ENCODE measurements at places on chromosomes 2 and 18.
A peak's percentile ranks its signal among the peaks of the same experiment; 100 is the strongest.

GRCh38 chr2:25939257-25939668 is 43.0 kb downstream of the KIF3C start:
- no peak for DNase-seq

- DNase-seq, result no peak
Measured at GRCh38 chr2:132788310-132788838, 118.4 kb upstream of the LYPD1 start.

- DNase-seq, result no peak
Measured at GRCh38 chr2:60556576-60557485, 3.4 kb upstream of the BCL11A start.

- DNase-seq, result peak; percentile 98
Measured at GRCh38 chr2:127064642-127065250, 42.2 kb downstream of the BIN1 start.

- DNase-seq, result peak; percentile 39
Measured at GRCh38 chr2:119753041-119753929, 6.4 kb upstream of the PTPN4 start.

DNA sequence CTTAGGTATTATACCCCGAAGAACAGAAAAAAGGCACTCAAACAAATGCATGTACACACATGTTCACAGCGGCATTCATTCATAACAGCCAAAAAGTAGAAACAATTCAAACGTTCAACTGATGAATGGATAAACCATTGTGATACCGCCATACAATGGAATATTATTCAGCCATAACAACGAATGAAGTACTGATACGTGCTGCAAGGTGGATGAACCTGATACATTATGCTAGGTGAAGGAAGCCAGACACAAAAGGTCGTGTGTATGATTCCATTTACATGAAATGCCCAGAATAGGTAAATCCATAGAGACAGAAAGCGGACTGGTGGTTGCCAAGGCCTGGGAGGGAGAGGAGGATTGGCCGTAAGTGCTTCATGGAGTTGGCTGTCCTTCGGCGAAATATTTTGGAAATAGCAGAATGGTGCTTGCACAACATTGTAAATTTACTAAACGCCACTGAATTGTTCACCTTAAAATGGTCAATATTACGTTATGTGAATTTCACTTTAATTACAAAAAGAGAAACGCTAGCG is 750 bp upstream of the RMP24 start:
- no peak for DNase-seq

- DNase-seq, result no peak
Measured at GRCh38 chr2:143948710-143949109, 571.2 kb downstream of the ZEB2 start.

- no peak for DNase-seq
Measured at GRCh38 chr2:10778724-10779115, 33.9 kb downstream of the PDIA6 start.

- no peak for DNase-seq
Measured at GRCh38 chr2:39232141-39232540, 11.6 kb downstream of the CDKL4 start.

DNA sequence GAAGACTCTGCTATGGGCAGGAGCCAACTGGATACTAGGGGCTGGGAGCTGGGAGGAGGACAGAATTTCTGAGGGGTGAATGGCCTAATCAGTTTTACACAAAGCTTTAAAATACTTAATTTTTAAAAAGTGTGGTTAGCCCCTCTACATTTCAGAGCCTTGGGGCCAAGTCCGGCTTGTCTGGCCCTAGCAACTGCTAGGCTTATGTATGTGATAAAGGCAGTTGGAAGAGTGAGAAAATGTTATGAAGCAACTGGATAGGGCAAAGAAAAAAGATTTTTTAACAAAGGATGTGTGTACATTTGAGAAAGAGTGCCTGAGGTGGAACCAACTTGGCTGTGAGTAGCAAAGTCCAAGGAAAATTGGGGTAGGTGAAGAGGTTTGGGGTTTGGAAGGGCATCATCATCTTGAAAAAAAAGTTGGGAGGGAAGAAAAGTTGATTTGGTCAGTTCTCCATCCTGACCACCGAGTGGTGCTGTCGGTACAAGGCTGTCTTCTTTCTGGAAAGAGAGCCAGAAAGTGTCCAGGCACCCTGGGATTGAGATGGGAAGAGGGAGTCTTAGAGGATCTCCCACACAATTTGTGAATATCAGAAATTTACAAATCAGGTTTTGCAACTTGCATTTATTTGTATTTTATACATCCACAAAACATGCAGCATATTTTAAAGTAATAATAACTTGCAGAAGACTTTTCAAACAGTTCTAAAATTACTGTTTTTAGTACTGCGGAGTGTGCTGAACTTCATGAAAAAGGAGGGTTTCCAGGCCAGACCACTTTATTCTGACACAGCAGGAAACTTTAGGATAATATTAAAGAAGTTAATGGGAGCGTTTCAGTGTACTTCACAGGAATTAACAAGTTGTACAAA is 10.5 kb upstream of the CDK15 start:
- DNase-seq, result peak; percentile 67

DNA sequence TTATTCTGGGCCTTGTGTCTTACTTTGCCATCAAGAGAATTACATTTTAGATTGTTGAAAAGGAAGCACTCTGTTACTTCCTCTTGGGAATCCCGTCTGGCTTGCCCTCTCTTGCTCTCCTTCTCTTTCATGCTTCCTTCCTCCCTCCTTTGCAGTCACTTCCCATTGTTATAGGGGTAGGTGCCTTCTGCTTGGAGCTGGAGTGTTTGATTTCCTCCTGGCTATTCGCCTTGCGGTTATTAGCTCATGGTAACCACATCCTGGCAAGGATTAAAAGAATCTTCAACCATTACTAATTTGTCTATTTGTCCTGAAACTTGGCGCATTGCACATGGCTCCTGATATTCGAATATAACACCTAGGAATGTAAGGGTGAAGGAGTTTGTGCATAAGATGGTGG is 115.0 kb downstream of the CERS6 start:
- DNase-seq, result no peak

DNA sequence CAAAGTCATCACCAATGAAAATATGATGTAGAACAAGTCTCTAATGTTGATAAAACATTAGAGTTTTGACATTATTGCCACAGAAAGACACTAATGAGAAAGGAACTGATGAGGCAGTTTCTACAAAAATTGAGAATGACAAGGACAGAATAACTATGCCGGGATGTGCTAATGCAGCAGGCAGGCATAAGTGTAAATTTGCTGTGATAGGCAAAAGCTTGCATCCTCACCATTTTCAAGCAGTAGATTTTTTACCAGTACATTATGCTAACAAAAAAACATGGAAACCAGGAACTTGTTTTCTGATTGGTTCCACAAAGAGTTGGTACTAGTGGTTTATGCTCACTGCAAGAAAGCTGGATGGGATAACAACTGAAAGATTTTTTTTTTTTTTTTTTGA is 715.5 kb upstream of the LRRTM4 start:
- DNase-seq, result no peak

- no peak for DNase-seq
Measured at GRCh38 chr18:57889841-57890240, 86.7 kb upstream of the ATP8B1 start.

DNA sequence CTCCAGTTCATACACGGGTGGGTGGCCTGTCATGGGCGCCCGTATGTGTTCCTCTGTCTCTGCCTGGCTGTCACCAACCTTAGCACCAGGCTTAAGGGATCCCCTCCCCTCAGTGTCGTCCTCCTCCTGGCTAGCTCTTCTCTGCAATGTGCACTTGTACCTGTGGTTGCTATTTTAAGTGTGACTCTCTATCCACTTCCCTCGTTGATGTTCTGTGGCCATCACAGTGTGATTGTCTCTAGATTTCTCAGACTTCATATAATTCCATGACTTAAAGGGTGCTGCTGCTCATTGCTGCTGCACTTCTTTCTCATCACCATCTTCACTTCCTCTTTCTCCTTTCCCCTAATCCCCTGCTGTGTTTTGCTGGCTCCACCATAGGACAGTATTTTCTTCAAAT is 143.4 kb downstream of the EML6 start:
- no peak for DNase-seq

DNA sequence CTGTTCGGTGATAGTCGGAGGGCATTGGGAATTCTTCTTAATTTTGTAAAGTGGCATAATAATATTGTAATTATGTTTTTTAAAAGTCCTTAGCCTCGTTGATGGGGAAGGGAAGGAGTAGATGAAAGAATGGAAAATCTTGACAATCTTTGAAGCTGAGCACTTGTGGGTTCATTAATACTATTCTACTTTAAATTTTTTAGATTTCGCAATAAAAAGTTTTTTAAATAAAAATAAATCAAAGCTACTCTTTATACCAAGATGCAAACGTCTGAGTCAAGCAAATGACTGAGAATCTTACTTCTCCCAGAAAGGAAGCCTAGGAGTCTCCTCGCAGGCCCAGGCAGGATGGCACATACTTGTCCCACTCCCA is 98.5 kb upstream of the GPR45 start:
- no peak for DNase-seq

- no peak for DNase-seq
Measured at GRCh38 chr2:47842846-47843245, 59.9 kb downstream of the MSH6 start.

GRCh38 chr2:143577489-143577888 is 448.3 kb downstream of the ARHGAP15 start:
- DNase-seq, result no peak

DNA sequence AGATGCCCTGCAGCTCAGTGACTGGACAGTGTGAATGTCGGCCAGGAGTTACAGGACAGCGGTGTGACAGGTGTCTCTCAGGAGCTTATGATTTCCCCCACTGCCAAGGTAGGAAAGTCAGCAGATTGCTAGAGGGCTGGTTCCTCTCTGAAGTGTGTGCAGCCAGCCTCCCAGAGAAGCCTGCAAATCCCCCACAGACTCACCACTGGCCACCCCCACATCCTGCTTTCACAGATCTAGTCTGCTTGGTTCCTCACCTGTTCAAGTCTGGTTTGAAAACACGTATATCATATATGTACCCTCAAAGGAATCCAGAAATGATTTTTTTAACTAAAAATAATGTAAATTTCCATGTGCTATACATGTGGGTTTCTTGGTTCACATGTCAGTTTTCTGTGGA is 121.1 kb downstream of the LAMA3 start:
- no peak for DNase-seq

- no peak for DNase-seq
Measured at GRCh38 chr2:11031876-11032275, 120.1 kb downstream of the KCNF1 start.

GRCh38 chr2:84735389-84735788 is 145.5 kb downstream of the TRABD2A start:
- no peak for DNase-seq

GRCh38 chr2:60046529-60046928 is 506.9 kb downstream of the BCL11A start:
- no peak for DNase-seq

GRCh38 chr18:26405190-26405801 is 143.1 kb downstream of the KCTD1 start:
- DNase-seq, result peak; percentile 68

- DNase-seq, result no peak
Measured at GRCh38 chr2:233116946-233117345, 56.8 kb downstream of the INPP5D start.

DNA sequence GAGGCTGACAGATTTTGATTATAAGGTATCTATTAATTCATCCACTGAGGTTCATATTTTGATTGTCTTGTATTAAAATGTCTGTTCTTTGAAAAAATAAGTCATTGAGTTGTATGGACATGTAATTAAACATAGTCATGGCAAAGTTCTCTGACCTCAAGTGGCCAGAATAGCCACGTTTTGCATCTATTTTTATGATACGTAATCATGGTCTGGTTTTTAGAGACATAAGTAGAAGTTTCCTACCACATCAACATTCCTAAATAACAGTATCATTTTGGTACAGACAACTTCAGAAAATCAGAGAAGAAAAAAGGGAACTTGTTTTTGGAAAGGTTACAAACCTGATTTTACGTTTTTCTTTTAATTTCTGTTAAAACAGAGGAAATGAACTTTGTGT is 47.6 kb downstream of the COL5A2 start:
- no peak for DNase-seq

DNA sequence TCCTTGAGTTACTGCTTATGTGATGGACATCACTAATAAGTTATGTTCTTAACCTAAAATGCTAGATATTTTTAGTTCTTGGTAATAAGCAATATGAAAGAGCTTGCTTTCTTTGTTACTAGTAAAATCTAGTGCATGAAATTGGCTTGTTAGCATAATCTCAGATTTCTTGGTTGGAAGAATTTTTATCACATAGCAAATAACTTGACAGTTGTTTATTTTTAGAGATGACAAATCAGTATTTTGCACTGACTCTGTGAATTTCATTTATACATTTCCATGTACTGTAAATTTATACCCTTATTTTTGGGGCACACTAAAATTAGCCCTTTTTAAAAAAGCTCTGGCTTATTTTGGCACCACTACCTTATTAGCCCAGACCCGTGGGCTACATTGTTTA is 45.6 kb downstream of the LCLAT1 start:
- no peak for DNase-seq

GRCh38 chr18:3529601-3530000 is 79.6 kb downstream of the TGIF1 start:
- no peak for DNase-seq

DNA sequence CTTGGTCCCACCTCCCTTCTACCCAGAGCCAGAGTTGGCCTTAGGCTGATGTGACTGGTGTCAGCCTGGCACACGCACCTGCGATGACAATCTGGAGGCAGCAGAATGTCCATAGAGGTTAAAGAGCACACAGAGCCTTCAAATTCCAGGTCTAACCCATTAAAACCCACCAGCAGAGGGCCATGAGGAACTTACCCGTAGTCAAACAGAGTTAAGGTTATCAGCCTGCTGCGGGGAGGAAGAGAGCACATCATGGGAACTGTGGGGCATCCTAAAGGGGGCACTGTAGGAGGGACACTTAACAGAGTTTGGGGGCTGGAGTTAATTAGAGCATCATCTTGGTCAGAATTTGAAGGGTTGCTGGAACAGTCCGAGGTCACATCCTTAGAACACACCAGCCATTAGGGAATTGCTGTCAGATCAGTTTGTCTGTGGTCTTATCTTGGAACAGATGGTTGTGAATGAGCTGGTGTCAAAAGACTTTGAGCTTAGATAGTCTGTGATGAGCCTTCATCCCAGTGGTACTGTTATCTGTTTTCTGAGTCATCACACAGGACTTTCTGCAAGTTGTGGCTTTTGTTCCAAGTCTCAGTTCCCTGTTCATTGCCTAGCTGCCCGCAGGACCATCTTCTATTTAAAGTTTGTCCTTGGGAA is 248.6 kb downstream of the LOXHD1 start:
- peak; percentile 20 for DNase-seq

DNA sequence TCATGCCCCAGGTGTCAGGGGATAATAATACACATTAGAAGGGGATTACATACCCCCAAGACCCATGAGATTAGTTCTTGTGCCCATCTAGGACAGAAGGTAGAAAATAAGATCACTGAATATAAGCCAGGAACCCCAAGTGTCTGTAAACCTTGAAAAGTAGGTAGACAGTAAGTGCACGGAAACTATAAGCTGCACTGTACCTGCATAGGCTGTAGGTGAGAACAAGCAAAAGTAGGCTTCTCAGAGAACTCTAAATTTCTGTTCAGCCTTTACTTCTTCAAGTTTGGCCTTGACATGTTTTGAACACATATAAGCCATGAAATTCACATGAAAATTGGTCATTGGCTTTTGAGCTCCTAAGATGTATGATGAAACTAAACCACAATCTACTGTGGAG is 113.0 kb upstream of the FSIP2 start:
- no peak for DNase-seq

- DNase-seq, result no peak
Measured at GRCh38 chr2:127096280-127096679, 10.7 kb downstream of the BIN1 start.

- no peak for DNase-seq
Measured at GRCh38 chr2:14148216-14148615, 484.3 kb upstream of the LRATD1 start.
